ENCODE measurements at places on chromosomes 4 and X.

DNA sequence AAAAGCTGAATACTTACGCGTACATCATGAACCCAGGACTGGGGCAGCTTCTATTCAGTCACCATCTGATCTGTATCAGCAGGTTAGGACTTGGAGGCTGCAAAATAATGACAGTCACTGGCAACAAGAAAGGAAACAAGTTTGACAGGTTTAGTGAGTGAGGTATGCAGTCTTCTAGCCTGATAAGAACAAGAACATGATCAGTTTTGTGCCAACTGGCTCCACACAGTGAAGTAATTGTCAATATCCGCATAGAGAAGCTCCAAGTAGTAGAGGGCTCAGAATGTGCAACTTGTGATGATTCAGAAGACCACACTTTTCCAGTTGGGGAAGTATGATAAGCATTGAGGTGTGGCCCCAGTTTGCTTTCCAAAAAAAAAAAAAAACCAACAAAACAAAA is at the start of gene TMPRSS11F:
TMPRSS11F (minus strand) TSS at position 77 of the 400 bp plus-strand sequence; CDS start at position 28, 49 bp downstream.
- no peak for DNase-seq

DNA sequence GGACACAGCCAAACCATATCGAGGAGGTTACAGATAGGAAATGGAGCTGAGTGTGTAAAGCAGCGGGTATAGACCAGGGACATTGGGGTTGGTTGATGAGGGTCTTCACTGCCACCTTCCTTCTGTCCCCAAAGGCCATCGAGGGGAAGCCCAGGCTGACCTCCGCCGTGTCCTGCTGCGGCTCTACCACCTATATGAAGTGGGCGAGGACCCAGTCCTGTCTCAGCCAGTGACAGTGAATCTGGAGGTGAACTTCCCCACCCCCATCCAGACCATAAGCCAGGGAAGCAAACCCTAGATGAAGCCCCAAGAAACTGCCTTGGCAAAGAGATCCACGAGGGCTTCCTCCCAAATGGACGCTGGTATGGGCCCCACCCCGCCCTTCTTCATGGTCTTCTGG is 23.2 kb upstream of the MRFAP1 start:
- no peak for DNase-seq

DNA sequence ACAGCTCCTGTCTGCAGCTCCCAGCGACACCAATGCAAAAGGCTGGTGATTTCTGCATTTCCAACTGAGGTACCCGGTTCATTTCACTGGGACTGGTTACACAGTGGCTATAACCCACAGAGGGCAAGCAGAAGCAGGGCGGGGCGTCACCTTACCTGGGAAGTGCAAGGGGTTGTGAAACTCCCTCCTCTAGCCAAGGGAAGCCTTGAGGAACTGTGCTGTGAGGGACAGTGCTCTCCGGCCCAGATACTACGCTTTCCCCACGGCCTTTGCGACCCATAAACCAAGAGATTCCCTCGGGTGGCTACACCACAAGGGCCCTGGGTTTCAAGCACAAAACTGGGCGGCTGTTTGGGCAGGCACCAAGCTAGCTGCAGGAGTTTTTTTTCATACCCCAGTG is 218.9 kb downstream of the PPP3CA start:
- DNase-seq: no peak

- DNase-seq: no peak
Observed at GRCh38 chrX:115284877-115285276, 4.6 kb upstream of the LUZP4 start.

- DNase-seq: no peak
Observed at GRCh38 chr4:27966664-27967063, 1106.0 kb downstream of the STIM2 start.

- no peak for DNase-seq
Observed at GRCh38 chr4:107774681-107775080, 50.1 kb upstream of the SGMS2 start.

- DNase-seq: no peak
Observed at GRCh38 chr4:68577590-68577989, 1.5 kb upstream of the UGT2B17 start.

- no peak for DNase-seq
Observed at GRCh38 chr4:25433966-25434827, 57.1 kb downstream of the ANAPC4 start.

- DNase-seq: no peak
Observed at GRCh38 chr4:67926485-67926884, 36.8 kb downstream of the TMPRSS11A start.

DNA sequence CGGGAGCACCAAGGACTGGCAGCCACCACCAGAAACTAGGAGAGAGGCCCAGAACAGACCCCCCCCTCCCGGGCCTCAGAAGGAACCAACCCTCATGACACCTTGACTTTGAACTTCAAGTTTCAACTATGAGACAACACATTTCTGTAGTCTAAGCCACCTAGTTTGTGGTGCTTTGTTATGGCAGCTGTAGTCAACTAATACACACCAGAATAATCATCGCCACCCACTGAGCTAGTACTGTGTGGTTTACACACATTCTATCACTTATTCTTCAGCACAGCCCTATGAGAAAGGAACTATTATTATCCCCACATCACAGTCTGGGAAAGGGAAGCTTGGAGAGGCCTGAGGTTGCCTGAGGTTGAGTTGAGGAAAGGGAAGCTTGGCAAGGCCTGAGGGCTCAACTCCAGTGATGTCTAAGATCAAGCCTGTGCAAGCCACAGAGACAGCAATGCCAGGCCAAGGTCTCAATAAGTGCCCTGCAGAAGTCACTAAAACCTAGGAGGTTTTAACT is 126.6 kb downstream of the FHDC1 start:
- DNase-seq: no peak

DNA sequence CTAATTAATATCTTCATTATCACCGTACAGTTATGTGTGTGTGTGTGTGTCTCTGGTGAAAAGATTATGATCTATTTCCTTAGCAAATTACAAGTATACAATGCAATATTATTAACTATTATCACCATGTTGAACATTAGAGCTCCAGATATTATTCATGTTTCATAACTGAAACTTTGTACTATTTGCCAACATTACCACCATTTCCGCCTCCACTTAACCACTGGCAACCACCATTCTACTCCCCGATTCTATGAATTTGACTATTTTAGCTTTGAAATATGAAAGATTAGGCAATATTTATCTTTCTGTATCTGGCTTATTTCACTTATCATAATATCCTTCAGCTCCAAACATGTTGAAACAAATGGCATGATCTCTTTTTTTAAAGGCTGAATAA is 717.9 kb downstream of the ARAP2 start:
- no peak for DNase-seq

- DNase-seq: no peak
Observed at GRCh38 chr4:88866862-88867550, 169.4 kb upstream of the NAP1L5 start.

- no peak for DNase-seq
Observed at GRCh38 chrX:45788315-45788714, 587.6 kb upstream of the DIPK2B start.

DNA sequence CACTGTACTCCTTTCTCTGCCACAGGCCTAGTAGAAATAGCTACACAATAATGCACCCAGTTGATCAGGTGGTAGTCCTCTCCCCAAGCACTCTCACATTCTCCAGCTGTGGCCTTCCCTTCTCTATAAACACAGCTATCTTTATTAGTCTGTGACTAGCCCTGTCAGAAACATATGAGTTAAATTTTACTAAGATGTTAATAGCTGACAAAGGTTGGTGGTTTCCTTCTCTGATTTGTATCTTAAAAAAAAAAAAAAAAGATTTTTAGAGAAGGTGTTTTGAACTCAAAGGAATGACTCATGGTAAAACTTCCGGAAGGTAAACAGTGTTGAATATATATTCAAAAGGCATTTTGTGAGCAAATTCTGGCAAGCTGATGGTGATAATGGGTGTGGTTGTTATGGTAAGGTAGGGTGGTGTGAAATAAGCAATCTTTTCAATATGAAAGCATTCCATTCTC is 327.4 kb downstream of the PPP3CA start:
- DNase-seq: peak; percentile 72

GRCh38 chrX:154404625-154405192 is 4.3 kb downstream of the DNASE1L1 start:
- DNase-seq: no peak

GRCh38 chrX:10087391-10087790 is 69.4 kb upstream of the CLCN4 start:
- DNase-seq: no peak

DNA sequence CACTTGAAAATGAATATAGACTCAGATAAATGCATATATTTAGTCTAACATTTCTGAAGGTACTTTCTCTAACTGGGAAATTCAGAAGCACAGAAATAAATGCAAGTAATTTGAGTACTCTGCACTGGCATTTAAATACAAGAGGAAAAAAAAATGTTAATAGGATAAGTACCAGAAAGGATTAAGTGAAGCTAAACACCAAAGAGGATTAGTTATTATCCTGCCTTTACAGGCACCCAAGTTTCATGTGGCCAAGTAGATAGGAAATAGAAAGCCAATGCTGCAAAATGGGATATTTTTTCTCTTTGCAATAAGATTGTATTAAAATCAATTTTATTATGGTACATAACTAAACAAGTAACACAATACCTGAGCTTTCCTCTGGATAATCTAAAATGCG is 762.5 kb downstream of the PCDH7 start:
- DNase-seq: no peak

DNA sequence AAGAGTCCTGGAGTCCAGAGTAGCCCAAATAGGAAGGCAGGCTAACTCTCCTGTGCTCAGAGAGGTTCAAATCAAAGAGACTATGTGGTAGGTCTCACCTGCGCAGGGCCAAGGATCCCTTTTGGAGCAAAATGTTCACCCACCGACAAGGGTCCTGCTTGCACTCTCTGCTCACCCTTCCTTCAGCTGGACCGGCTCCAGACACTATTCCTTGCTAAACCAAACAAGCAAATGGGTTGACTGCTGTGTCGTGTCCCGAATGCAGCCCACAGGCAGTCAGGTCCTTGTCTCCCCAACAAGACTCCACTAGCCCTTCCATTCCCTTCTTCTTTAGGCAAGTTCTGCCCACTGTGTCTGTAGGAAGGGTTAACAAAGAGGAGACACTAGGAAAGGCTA is 760 bp downstream of the TRMT2B start:
- DNase-seq: no peak

DNA sequence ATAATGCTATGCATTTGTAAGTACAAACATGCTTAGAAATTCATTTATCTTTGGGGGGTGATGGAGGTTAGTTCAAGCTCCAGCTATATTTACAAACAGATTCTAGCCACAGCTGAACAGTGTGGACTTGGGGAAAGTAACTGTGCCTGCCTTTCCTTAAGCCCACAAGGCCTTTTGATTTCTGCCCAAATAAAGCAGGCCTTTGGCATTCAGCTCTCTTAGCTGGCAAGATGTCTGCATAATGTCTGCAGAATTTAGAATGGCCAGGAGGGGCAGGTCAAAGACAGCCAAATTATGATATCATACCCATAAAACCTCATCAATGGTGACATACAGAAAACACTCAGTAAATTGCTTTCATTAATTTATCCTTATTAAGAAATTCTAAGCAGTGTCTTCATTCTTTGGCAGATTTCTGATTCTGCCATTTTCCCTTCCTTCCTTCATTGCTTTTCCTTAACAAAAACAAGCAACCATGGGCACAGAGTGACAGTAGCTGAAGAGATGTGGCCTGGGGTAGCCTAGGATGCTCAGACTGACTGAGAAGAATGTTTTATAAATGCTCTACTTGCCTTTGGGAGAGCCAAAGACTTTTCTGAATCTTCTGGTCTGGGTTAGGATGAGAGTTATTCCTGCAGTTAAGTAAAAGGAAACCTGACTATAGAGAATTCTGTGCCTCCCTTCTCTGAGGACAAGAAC is 538.7 kb upstream of the NR3C2 start:
- no peak for DNase-seq

- no peak for DNase-seq
Observed at GRCh38 chrX:10534611-10535010, 85.8 kb downstream of the MID1 start.

DNA sequence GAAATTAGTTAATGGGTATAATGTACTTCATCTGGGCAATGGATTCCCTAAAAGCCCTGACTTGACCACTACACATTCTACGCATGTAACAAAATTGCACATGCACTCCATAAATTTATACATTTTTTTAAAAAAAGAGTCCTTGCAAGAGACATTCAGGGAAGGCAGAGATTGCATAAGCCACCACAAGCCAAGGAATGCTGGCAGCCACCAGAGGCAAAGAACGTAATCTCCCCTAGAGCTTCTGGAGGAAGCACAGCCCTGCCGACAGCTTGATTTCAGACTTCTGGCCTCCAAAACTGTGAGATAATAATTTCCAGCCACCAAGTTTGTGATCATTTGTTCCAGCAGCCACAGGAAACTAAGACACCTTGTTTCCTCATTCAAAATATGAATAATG is 185.6 kb upstream of the GALNT7 start:
- DNase-seq: no peak

DNA sequence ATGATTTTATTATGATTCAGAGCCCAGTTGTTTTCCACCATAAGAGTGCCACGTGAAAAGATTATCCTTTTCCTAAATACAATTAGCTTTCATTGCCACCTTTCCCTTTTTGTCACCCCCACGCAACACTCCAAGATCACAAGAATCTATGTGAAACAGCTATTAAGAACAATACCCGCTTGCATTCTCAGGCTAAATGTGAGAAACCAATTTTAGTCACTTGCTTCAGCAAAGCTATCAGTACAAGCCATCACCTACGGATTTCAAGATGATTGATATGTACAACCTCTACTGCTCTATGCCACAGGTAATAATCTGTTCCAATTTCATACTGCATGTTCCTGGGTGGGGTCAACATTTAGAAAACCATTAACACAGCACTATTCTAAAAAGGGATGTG is 2.5 kb downstream of the ATP11C start:
- no peak for DNase-seq

DNA sequence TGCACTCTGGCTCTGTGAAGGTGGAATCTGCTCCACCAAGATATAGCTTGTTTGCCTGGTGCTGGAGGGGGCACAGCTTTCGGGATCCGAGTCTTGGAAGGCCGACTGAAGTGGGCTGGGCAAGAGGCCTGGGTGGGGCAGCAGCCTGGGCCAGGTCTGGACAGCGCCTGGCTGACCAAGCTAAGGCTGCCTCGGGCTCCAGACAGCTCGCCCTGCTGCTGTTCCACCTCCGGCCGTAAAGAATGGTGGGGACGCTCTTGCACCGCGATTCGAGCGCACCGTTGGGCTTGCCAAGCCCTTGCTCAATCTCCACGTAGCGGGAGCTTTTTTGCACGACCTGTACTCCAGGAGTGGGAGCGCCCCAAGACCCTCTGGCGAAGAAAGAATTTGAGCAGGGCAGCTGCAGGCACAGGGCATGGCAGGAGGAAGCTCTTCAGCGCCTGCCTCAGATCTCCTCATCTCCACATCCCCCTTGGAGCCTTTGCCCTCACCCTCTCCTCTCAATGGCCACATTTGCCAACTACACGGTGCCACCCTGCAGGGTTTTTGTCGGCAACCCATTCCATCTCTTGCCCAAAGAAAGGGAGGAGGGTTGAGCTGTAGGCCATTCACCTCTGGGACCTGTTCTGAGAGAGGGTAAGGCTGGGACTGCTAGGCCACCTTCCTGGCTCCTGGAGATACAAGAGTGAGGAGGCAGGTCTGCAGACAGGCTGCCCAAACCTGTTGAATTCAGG is 18.9 kb downstream of the CNGA2 start:
- no peak for DNase-seq

DNA sequence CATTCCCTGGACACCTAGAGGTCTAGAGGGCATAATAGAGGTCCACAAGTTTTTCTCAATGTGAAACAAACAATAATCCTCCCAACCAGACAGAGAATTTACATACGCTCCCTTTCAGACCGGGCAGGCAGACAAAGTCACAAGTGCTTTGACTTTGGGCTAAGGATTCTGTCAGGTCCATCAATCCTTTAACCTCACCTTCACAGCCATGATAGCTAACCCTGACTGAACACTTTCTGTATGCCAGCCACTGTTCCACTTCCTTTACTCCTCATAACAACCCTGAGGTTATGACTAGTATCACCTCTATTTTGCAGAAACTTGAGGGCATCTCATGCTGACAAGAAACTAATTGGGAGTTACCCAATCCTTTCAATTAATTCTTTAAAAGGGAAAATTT is 118.8 kb upstream of the AFF2 start:
- peak; percentile 12 for DNase-seq

All from CD4-positive, alpha-beta T cell treated with Interleukin-6 at 100 ng/mL for 8 hours (primary cell).